Inflammatory macrophage treated with lipopolysaccharide for 1 hour (primary cell): ENCODE measurements at places on chromosomes 11 and 22.

DNA sequence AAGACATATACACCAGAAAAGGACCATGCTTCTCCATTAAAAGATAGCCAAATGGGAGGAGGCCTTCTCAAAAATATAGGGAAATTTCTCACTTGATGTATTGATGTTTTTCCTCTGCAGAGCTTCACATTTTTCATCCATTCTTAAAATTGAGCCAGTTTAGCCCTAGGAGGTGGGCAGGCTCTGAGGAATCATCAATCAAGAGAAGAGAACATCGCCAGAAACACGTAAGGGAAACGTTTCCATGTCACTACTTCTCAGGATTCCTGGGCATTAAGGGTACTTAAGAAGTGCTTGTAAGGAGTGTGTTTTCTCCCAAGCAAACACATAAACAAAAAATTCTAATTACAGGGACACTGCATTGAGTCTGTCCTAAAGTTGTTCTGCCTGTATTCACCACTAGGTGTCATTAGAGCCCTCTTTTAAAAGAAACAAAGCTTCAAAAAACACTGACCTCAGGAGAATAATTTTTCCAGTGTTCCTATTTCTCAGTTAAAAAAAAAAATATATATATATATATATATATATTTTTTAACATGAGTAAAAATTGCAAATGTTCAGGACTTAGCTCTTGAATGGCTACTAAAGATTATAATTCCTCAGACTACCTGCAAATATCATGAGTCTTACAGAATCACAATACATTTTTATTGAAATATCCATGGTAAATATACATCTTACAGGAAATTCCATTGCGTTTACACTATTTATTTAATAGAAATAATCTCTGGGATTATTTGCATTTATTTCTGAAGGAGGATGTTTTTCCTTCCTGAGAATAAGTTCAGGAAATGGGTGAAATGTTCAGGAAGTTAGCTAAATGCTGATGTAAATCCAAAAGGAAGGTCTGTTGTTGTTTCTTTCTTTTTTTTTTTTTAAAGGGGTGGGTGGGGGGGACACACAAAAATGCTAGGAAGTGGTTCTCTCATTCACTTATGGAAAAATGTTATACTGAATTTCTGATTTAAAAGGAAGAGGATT lies 16.0 kb downstream of the FZD4 start:
- peak; percentile 72 for DNase-seq

DNA sequence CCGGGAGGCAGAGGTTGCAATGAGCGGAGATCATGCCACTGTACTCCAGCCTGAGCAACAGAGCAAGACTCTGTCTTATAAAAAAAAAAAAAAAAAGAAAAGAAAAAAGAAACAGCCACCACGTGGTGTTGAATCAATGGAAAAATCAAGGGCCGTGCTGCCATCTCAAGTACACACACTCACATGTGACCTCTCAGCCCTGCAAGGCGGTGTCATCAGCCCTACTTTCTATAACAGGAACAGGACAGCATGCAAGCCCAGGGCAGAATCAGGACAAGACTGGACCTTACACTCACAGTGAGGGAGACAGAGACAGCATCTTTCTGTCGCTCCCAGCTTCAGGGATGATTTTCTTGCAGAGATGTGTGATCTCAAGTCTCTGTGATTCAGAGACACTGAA lies 179.6 kb downstream of the MPPED1 start:
- no peak for DNase-seq

DNA sequence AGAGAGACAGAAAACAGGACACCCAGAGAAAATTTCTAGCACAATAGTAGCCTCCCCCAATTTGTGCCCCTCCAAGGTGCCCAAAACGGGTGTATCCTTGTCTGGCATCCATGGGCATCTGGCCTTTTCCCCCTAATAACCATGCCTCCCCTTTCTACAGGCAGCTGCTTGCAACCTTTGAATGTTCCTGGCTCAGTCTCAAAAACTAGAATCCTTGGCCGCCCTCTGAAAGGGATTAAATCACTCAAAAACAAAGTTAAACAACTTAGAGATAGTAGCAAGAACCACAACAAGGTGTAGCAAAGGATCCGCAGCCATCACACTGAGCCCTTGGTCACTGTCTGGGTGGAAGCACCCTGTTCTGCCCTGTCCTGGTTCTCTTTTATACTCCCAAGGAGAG lies 105.6 kb downstream of the MN1 start:
- DNase-seq: no peak

- peak; percentile 50 for DNase-seq
These were observed 8.5 kb downstream of the YPEL4 start for GRCh38 chr11:57641011-57641807.

GRCh38 chr11:88164320-88164719 lies 10.9 kb downstream of the RAB38 start:
- no peak for DNase-seq

DNA sequence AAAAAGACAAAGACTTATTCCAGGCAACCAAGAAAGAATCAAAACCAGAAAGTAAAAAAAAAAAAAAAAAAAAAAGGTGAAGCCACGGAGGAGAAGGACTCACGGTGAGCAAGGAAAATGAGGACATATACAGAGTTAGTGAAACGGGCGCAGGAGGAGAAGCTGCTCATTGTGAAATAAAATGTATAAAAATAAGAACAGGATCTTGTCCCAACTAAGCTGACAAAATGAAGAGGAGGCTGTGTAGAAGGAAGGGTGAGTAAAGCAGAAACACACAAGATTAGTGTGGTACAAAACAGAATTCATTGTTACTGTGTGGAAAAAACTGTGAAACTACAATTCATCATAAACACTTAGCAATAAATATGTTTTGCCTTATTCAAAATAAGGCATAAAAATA lies 7.6 kb downstream of the IL17REL start:
- DNase-seq: peak; percentile 70

GRCh38 chr11:32430568-32431381 lies 4.6 kb downstream of the WT1 start:
- no peak for DNase-seq
